HFF-Myc (cell line): ENCODE measurements at places on chromosomes 5 and 9.

- DNase-seq, result no peak
Measured at GRCh38 chr9:134555094-134555650, 86.4 kb upstream of the COL5A1 start.

GRCh38 chr9:109256336-109256735, 64.5 kb downstream of the EPB41L4B start:
- DNase-seq, result no peak

GRCh38 chr5:180090098-180090768, 18.7 kb upstream of the RNF130 start:
- no peak for DNase-seq

DNA sequence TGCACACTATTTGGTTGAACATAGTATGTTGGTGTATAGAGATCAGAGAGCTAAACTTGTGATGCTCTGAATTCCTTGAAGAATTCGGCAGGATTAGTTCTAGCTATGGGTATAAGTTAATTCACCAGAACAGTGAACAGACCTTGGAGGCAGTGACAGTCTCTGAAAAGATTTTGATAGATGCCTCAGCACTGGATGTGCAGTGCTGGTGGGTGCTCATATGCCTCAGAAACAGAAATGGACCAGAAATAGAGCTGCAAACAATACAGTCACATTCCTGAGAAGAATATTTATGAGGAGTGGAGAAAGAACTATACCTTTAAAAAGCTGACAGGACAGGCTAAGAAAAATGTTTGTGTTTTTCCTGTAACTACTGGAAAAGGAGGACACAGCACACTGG, 747.7 kb downstream of the KCTD16 start:
- DNase-seq, result no peak

DNA sequence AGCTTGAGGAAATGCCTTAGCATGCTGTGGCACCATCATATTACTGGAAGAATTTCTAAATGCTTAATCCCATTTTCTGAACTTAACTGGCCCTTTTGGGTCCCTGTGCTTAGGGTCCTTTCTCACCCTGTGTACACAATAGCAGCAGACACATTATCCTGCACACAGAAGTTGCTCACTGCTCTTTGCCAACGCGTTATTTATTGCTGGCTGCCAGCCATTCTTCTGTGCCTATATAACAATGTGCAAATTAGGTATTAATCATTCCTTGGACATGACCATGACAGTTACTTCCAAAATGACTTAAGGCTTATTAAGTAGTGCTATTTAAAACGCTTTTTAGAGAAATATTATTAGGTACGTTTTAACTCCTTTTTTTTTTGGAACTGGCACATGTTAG, 134.7 kb downstream of the FBN2 start:
- no peak for DNase-seq

DNA sequence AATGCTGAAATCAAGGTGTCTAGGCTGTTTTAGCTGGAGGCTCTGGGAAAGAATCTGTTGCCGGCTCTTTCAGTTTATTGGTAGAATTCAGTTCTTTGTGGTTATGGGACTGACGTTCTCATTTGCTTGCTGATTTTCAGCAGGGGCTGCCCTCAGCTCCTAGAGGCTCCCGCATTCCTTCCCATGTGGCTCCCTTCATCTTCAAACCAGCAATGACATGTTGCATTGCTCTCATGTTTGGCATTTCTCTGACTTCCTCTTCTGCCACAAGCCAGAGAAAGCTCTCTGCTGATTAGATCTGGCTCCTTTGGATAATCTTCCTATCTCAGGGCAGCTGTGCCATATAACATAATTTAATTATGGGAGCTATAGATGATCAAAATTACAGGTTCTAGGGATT, 360.3 kb downstream of the LRRC70 start:
- DNase-seq, result no peak

DNA sequence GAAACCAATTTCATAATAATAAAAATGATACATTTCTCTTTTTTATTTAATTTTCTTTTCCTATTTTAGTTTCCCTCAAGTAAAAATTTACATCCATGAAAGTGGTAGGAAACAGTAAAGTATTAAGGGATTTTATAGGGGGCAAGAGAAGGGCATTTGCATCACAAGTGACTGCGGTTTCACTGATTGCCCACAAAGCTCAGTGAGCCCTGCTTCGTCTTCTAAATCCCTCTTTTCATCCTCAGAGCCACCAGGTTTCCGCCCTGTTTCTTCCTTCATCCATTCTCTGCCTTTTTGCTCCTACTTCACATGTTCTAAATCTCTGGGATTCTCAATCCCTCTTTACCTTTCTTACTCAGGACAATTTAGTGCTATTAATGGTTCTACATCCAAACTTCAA, 491.4 kb downstream of the LRRC70 start:
- DNase-seq, result no peak

- DNase-seq, result no peak
Measured at GRCh38 chr5:149439899-149440542, 60.9 kb upstream of the IL17B start.

- DNase-seq, result no peak
Measured at GRCh38 chr9:125280945-125281344, 19.3 kb downstream of the GAPVD1 start.

DNA sequence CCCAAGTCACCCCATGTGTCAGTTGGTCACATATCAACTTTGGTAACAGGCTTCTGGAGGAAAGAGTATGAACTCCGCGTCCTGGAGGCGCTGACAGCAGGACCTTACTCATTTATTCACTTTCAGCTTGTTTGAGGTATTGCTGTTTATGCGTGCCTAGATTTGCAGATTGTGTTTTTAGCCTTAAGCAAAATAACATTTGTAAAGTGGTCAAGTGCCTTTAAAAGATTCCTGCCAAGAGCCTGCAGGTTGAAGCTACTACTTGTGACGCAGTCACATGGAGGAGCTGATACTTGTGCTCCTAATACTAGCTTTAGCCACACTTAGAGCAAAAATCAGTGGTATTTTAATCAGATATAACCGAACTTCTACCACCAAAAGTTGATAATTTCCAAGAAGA, 351.3 kb downstream of the ADGRV1 start:
- DNase-seq, result no peak

DNA sequence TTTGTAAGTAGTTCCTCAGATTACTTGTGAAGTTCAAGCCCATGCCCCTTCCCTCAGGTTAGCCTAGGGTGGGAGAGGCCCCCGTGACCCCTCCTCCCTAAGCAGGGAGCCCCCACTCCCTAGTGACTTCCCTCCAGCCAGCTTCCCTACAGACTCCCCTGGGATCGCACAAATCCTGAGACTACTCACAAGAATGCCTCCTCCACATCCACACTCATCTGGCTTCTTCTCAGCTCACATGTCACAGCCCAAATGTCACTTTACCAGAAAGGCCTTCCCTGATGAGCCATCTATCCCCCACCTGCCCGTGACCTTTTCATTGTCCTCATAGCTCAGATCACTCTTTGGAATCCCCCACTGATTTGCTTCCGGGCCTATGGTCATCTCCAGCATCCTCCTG, 96.7 kb upstream of the ARAP3 start:
- DNase-seq, result no peak

DNA sequence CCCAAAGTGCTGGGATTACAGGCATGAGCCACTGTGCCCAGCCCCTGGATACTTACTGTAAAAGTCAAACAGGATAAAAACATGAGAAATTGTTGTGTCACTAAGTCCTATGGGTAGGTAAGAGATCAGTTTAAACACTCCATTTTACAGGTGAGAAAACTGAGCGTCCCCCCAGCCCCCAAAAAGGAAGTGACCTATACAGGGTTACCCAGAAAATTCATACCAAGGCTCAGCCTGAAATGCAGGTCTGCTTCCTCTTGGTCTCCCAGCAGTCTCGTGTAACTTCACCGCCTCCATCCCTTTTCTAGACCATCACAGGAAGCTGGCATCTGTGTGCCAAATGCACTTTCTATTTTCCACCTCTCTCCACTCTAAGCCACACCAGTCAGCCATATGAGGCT, 57.2 kb downstream of the TMOD1 start:
- no peak for DNase-seq

- DNase-seq, result no peak
Measured at GRCh38 chr5:100479079-100479688, 56.0 kb upstream of the FAM174A start.

DNA sequence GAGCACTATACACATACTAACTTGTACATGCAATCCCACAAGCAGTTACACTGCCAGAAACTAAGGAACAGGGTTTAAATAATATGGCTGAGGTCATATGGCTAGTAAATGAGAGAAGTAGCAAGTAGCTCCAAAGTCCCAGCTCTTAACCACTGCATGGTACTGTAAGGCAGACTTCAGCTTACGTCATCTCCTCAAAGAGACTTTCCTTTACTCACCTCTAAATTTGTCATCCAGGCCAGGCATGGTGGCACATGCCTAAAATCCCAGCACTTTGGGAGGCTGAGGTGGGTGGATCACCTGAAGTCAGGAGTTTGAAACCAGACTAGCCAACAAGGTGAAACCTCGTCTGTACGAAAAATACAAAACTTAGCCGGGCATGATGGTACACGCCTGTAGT, 20.4 kb upstream of the SELENOP start:
- DNase-seq, result no peak

GRCh38 chr9:92425474-92425873, 1.2 kb upstream of the OMD start:
- no peak for DNase-seq

GRCh38 chr9:128702445-128702948, at the start of gene PKN3:
Gene PKN3 (plus strand): TSS chr9:128702503. CDS start chr9:128702916, 413 bp downstream.
- DNase-seq, result peak; percentile 39

- DNase-seq, result no peak
Measured at GRCh38 chr5:124663101-124663506, 83.3 kb downstream of the ZNF608 start.

GRCh38 chr9:125556046-125556721, 150.8 kb downstream of the MAPKAP1 start:
- DNase-seq, result no peak

- no peak for DNase-seq
Measured at GRCh38 chr9:85640425-85640824, 101.3 kb downstream of the AGTPBP1 start.

DNA sequence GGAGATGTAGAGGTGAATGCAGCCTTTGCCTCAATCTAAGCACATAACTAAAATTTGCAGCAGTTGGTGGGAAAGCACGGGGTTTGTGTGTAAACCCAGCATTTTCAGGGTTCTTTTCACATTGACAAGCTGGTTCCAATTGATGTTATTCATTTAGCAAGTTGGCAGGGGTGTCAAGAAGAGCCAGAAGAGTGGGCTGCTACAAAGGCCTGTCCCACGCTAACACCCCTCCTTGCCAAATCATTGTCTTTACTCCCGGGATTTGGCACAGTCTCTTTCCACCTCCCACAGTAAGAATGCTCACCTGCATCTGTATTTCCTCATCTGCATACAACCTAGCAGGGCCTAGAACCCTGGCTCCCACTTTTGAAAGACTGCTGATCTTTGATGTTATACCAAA, 11.8 kb downstream of the RGMB start:
- DNase-seq, result no peak

DNA sequence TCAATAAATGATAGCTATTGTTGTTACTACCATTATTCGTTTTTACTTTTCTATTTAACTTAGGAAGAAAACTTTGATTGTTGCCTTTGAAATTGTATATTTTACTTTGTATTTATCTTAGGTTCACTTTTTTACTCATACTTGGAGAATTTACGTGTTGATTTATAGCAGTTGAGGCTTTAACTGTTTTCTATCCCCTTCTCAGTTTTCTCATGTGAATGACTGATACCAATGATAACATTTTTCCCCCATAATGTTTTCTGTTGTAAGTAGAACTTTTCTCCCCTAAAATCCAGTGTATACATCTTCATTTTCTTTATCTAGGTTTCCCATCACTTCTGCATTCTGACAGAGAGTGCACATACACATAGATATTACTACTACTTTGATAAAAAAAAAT, 54.4 kb downstream of the FSD1L start:
- DNase-seq, result no peak

GRCh38 chr5:28215091-28215490, 1176.7 kb upstream of the CDH9 start:
- DNase-seq, result no peak

DNA sequence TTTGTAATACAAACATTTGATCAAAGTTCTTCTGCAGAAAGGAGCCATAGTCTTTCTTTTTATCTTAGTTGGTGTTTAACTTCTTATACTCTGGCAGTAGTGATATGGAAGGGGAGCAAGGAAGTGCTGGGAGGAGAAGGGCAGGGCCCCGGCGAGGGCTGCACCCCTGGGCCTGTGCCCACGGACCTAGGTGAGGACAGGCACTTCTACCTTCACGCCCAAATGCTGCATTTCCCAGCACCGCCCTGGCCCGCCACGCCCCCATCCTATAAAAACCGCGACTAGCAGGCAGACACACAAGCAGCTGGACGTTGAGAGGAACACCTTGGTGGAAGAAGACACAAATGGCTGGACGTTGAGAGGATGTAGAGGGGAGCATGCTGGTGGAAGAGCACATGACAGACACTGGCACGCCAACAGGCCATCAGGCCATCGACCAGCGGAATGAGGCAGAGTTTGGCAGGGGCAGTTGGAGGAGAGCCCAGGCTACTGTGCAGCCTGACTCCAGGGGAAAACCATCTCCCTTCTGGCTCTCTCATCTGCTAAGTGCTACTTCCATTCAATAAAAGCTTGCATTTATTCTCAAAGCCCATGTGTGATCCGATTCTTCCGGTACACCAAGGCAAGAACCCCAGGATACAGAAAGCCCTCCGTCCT, 81.5 kb upstream of the C9orf72 start:
- DNase-seq, result no peak

DNA sequence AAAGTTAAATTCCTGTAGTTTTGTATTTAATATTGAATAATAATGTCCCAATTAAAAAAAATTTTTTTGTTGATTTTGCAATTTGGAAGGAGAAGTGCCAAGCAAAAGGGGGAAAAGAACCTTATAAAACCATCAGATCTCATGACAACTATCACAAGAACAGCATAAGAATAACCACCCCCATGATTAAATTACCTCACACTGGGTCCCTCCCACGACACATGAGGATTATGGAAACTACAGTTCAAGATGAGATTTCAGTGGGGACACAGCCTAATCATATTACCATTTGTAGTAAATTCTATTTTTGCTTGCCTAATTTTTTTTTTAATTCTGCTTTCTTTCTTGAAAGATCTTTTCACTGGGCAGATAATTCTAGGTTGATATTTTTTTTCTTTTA, 33.4 kb upstream of the FCHO2 start:
- no peak for DNase-seq

GRCh38 chr5:72878854-72879253, 62.4 kb downstream of the TNPO1 start:
- DNase-seq, result no peak

- DNase-seq, result no peak
Measured at GRCh38 chr5:107705402-107706014, 34.8 kb upstream of the EFNA5 start.

GRCh38 chr9:122939601-122940000, 1.2 kb upstream of the RABGAP1 start:
- DNase-seq, result no peak

DNA sequence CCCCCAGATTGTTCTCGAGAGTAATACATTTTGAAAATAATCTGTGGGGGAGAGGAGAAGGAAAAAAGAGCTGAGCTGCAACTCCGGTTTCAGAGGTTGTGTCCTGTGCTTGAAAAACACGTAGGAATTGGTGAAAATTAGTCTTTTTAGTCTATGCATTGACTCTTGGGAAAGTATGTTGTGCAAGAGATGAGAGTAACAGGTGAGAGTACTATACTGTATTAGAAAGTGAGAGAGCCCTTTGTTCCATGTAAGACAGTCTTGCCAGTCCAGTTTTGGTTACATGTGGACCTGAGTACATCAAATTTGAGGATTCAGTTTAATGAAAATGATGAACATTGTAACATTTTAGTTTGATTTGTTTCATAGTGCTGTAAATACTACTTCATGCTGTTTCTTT, 27.8 kb downstream of the ERBIN start:
- no peak for DNase-seq

- no peak for DNase-seq
Measured at GRCh38 chr5:151707567-151707966, 20.9 kb upstream of the SPARC start.
